ENCODE measurements at places on chromosomes 5 and 9.

- no peak for DNase-seq
These were observed 148.7 kb downstream of the FAM174A start for GRCh38 chr5:100683881-100684280.

DNA sequence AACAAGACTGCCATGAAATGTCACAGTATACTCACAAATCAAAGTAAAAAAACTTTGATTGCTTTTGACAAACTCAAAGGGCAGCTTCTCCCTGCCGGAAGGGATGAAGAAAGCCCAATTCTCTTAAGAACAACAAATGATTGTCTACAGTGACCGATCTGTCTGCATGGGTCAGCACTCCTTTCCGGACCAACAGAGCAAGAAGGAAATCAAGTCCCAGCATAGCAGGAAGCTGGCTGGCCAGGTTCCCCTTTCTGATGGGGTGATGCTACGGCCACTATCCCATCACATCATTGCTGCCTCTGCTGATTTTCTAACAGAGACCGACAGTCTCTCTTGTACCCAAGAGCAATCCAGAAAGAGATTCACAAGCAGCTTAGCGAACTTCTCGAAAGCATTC lies 692 bp downstream of the C1QTNF3 start:
- DNase-seq, result no peak

DNA sequence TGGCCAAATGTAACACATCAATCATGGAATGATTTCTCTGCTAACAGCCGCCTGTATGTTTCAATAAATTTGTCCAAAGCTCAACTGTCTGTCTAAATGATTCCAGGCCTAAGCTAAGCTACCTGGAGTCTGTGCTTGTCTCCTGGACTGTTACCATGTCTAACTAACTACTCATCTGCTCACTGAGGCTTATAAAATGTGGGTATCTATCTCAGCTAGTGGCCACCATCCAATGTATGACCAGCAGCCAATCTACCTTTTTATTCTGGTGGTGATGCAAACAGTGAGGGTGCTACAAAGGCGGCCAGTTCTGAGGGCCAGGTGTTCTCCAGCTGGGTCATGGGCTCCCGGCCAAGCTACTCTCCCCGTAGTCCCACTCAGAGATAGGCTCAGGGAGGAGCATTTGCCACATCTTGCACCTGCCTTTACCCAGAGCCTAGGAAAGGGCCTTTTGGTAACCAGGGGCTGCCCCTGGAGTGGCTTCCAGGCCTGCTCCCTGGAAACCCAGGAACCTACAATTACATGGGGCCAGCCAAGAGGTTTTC lies 59.1 kb downstream of the PFDN1 start:
- DNase-seq, result no peak

- DNase-seq, result no peak
These were observed 323.6 kb downstream of the NTRK2 start for GRCh38 chr9:84993105-84993504.

- DNase-seq, result no peak
These were observed 97.8 kb downstream of the ERMP1 start for GRCh38 chr9:5735072-5735471.

DNA sequence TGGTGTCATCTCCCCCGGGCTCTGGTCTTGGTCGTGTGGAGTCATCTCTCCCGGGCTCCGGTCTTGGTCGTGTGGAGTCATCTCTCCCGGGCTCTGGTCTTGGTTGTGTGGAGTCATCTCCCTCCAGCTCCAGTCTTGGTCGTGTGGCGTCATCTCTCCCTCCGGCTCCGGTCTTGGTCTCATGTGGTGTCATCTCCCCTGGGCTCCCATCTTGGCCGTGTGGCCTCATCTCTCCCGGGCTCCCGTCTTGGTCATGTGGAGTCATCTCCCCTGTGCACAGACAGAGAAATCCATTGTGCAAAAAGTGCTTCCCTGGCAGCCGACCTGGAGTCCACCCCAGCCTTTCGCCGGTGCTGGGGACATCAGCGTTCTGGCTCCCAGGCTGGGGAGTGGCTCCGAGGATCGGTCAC lies 91.1 kb upstream of the CACNA1B start:
- DNase-seq, result no peak

GRCh38 chr5:171927345-171927941 lies 79.0 kb downstream of the FBXW11 start:
- DNase-seq, result no peak

DNA sequence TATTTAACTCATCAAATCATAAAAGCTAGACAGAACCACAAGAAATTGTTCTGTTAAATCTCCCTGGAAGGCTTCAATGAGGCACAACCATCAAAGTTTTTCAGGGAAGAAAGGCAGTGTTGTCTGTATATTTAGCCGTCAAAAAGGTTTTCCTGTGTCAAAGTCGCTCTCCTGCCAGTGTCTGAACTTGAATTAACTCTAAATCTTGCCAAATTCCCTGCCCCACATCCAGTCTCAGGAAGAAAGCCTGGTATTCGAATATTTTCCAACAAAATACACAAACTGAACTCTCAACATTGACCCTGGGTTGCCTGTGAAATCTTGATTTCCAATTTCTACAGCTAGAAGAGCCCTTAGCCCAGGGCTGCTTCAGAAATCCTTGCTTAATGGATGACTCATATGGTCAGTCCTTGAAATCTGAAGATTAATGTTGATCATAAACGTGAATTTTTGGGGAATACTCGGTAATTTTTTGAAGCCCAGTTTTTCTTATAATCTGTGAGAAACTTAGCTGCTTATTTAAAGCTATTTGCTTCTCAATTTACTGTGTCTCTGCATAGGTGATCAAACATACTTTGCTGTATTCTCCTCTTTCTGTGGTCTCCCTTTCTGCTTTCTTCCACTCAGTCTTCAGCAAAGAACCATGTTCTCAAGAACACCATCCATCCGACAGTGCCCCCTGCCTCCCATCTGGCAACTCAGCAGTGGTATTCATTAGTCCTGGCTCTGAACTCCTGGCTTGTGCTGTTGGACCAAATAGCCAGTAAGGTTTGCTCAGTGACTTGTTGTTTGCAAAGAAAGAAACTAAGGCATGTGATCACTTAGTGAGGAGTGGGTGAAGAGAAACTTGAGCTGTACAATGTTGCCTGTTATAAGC lies 58.9 kb downstream of the NREP start:
- no peak for DNase-seq

DNA sequence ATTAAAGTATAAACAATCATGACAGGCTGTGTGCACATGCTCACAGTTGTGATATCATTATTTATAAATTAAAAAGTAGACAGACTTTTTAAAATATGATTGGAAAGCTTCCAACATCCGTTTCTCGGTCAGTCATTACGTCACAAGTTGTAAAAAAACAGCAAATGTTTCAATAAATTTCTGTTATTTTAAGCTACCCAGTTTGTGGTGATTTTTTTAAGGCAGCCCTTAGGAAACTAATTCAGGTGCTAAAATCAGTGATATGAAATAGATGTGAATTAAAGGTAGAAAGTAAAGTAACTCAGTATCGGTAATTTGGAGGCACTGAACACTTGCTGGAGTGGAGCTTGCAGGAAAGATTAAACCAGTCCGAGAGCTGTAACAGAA lies 1.2 kb downstream of the CCNH start:
- no peak for DNase-seq

- DNase-seq, result no peak
These were observed 19.5 kb downstream of the TTC33 start for GRCh38 chr5:40736103-40736875.

DNA sequence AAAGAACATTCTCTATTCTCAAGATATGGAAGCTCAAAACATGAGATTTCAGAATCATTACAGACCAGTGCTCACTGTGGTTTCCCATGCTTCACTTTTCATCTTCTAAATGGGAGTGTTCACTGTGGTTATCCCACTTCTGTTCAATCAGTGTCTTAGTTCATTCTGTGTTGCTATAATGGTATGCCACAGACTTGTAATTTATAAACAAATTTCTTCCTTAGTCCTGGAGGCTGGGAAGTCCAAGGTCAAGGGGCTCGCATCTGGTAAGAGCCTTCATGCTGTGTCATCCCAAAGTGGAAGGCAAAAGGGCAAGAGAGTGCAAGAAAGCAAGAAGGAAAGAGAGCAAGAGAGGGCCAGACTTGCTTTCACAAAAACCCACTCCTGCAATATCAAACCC lies 146.3 kb downstream of the TTC39B start:
- no peak for DNase-seq

DNA sequence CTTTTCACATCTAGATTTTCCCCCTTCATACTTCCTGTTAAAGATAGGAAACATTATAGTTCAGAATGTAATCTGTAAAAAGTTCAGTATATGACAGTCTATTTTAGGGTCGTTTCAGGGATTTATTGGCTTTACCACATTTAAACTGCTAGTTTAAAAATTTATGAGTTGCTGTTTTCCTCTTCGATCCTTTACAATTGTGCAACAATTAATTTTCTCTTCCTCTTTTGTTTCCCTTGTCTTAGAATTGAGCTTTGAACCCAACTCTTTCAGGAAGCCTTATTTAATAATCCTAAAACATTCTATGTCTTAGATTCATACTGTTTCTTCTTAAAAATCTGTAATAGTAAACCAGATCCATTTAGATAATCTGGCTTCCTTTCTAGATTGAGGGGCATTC lies 16.4 kb downstream of the ZSWIM6 start:
- no peak for DNase-seq

GRCh38 chr5:76016258-76016657 lies 66.9 kb upstream of the SV2C start:
- DNase-seq, result no peak

GRCh38 chr9:111360881-111361280 lies 30.9 kb upstream of the OR2K2 start:
- DNase-seq, result no peak

DNA sequence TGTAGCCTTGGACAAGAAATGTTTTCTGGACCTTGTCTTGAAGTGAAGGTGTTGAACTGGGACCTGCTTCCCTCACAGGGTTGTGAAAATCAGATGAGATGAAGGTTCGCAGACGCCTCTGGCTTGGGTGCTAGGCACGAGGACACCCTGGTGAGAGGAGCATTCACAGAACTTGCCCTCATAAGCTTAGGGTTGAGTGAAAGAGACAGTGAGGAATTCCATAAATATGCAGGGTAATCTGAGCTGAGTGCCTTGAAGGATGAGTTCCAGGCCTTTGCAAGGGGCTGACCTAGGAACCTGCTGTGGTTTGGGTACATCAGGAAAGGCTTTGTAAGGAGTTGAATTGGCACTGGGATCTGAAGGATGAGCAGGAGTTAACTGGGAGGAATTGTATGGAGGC lies 75.7 kb upstream of the SAP30L start:
- no peak for DNase-seq

DNA sequence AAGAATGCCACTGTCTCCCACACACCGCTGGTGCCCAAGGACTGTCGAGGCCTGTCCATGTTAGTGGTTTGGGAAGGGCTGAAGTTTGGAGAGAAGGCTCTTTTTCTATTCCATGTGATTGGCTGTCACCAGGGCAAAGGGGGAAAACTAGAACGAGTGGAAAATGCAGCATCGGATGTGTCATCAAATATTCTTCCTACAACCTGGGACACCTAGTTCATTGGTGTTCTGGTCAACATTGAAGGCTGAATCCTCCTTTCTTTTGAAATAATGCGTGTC lies 53.2 kb downstream of the PIK3R1 start:
- DNase-seq, result no peak

- DNase-seq, result no peak
These were observed 123.6 kb upstream of the PTCH1 start for GRCh38 chr9:95640336-95640735.

DNA sequence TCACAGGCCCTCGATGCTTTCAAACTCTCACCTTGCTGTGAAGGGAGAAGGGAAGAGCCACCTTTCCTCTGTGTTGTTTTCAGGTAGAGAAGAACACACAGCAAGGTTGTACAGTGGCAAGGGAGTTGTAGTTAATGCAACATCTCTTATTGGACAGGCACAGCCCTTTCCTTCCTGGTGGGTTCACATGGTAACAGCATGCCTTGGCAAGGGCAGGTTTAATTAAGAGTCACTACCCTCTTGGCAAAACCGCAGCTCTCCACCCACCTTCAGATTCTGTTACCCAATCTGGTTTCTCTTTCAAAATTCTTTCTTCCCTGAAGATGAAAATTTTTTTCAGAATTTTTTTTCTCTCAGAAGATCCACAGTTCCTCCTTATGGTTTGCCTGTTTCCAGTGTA lies 253.1 kb downstream of the TLR4 start:
- no peak for DNase-seq

DNA sequence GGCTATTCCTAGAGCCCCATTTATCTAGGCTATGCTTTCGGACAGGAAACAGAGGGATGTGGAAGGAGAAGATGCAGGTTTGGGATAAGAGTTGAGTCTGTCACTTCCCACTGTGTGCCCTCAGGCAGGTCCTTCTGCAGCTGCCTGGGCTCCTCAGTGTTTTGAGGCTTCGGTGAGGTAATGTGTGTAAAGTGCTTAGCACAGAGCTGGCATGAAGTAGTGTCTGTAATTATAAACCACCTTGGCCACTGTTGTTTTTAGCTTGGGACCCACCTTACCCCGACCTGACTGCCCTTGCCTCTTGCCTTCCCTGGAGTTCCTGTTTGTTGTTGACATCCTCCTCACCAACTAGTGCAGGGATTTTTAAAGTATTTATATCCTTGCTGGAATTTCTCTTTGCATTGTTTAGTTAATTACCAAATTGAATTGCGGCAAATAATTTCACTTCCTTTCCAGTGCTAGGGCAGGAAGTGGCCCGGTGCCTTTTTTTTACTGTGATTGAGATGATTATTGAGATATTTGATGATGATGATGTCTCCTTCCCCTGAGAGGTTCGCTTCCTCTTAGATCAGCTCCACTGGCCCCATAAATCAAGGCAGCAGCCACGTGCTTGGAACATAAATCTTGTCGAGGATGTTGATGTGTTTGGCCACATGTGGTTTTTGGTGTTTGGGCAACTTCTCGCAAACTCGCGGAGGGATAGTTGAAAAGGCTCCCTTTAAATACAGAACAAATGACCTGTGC lies 38.3 kb upstream of the DAB2IP start:
- no peak for DNase-seq

DNA sequence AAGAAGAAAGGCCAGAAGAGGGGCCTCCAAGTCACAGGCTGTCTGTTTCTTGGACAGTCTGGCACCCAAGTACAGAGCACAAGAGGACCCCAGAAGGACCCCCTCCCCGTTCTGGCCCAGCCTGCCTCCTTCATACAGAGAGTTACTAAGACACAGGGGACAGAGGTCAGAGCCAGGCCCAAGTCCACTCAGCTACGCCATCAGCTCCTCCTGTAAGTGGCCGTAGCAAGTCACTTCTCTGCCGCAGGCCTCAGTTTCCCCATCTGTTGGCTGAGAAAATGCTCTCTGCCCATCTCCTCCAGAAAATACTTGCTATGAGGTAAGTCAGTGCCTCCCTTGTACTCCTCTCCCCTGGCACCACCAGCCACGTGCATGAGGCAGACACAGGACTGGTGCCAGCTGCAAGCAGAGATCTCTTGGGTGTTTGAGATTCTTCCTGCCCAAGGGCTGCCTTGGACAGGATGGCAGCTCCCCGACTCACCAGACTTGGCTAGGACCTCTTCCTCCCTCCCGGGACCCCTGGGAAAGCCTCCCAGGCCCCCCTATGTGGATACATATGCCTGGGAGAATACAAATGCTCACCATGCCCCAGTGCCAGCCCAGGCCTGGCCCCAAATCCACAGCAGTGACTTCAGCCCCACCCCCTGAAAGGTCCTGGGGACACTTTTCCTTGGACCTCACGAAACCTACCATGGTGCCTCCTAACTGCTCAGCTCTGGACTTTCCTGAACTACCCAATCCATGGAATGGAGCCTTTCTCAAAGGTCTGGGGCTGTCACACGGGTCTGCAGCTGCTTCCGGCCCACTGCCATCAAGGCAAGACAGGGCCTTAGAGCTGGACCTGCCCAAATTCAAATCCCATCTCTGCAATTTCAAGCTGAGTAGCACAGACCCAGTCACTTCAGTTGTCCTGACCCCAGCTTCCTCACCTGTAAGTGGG lies 5.1 kb downstream of the EEIG1 start:
- no peak for DNase-seq

Measured in vagina (tissue), 2 donors.